ENCODE measurements at places on chromosomes 11 and 22.
A peak's percentile ranks its signal among the peaks of the same experiment; 100 is the strongest.

GRCh38 chr22:27467711-27468110 is 333.8 kb downstream of the MN1 start:
- no peak for DNase-seq

DNA sequence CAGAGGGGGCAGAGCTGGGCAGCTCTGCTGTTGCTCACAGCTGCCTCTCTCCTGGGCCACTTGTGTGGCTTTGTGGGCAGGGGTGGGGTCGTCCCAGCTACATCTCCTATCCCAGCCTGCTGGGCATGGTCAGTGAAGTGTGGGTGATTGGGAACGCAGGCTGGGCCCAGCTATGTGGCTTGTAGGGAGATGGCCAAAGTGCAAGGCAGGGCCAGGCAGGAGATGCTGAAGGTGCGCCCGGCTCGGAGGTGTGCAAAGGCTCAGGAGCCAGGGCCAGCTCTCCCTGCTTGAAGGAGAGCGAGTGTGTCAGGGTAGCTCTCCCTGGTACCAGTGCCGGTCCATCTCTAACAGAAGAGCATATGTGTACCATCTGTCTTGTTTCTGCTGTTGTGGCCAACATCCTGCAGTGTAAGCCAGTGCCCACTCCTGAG is 8.4 kb upstream of the RANBP1 start:
- no peak for DNase-seq

GRCh38 chr11:44199298-44199697 is 103.8 kb downstream of the EXT2 start:
- DNase-seq = no peak

GRCh38 chr11:92251980-92252379 is 27.4 kb downstream of the FAT3 start:
- no peak for DNase-seq

GRCh38 chr11:129434641-129435498 is 59.2 kb downstream of the BARX2 start:
- DNase-seq = no peak

DNA sequence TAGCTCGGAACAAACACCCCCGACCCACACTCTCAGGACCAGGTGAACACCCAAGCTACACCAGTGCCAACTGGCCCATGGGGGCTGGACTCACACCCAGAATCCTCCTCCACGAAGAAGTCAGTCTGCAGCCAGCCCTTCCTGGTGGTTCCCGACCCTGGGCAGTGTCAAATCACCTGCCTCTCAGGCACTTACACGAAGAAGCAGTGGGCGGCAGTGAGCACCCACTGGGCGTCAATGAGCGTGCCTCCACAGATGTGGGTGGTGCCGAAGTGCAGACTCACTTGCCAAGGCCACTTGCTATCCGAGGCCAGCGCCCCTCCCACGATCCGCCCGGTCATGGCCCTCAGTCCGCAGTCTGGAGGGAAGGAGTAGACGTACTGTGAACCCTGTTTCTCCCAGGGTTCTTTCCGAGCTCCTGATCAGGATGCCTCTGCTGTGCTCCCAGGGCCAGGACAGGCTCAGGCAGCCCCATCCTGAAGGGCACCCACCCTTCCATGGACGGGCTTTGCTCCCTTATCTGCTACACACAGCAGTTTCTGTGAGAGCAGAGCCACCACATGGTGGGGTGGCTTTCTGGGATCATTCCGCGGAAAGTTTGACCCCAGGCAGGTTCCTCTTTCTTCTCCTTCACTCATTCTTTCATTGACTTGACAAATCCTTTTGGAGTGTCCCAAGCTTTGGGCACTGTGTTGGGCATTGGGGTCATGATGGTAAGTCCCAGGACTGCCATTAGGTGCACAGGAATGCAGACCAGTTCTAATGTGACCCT is 19.4 kb downstream of the TMPRSS13 start:
- DNase-seq = no peak

DNA sequence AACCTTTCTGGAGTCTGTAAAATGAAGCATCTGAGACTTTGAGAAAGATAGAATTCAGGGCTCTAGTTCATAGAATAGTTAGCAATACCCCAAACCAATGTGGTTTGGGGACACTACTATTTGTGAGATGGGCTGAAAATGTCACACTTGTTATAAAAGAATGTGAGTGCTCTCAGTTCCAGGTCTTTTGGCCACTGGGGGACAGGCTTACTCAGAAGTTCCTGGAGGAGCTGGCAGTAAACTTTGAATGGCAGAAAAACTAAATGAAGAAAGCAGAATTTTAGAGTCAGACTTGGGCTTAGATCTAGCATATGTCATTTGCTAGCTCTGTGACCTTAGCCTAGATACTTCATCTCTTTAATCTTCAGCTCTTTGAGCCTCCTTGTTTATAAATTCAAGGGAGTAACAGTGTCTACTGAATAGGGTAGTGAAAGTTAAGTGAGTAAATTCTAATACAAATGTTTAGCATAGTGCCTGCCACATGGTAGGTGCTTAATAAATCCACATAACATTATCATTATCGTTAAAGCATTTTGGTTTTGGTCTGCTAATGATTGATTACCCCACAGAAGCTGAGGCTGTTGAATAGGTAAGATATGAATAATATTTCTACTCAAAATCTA is 3.7 kb downstream of the LYVE1 start:
- no peak for DNase-seq

DNA sequence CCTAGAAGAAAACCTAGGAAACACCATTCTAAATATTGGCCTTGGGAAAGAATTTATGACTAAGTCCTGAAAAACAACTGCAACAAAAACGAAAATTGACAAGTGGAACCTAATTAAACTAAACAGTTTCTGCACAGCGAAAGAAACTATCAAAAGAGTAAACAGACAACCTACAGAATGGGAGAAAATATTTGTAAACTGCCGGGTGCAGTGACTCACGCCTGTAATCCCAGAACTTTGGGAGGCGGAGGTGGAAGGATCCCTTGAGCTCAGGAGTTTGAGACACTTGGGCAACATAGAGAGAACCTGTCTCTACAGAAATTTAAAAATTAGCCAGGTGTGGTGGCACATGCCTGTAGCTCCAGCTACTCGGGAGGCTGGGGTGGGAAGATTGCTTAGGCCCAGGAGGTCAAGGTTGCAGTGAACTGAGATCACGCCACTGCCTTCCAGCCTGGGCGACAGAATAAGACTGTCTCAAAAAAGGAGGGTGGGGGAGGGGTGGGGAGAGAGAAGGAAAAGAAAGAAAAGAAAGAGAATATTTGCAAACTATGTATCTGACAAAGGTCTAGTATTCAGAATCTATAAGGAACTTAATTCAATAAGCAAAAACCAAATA is 14.0 kb downstream of the OR2AT4 start:
- DNase-seq = no peak

DNA sequence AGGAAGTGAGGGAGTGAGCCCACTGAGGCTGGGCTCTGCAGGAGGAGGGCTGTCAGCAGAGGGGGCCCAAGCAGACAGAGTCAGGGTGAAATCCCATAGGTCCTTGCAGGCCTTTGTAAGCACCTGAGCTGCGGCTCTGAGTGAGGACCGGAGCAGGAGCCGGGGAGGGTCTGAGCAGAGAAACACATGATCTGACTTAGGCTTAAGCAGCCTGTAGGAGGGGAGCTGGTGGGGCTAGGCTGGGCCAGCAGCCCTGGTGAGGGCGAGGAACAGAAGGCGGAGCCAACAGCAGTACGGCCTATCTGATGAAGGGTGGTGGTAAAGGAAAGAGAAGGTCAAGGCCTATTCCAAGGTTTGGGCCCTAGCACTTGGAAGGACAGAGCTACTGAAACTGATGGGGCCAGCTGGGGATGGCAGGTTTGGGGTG is 26.9 kb upstream of the CBX7 start:
- DNase-seq = no peak

GRCh38 chr22:28442264-28442710 is 237.4 kb downstream of the TTC28 start:
- peak; percentile 27 for DNase-seq

GRCh38 chr11:66878474-66878873 is 21.6 kb downstream of the LRFN4 start:
- no peak for DNase-seq

DNA sequence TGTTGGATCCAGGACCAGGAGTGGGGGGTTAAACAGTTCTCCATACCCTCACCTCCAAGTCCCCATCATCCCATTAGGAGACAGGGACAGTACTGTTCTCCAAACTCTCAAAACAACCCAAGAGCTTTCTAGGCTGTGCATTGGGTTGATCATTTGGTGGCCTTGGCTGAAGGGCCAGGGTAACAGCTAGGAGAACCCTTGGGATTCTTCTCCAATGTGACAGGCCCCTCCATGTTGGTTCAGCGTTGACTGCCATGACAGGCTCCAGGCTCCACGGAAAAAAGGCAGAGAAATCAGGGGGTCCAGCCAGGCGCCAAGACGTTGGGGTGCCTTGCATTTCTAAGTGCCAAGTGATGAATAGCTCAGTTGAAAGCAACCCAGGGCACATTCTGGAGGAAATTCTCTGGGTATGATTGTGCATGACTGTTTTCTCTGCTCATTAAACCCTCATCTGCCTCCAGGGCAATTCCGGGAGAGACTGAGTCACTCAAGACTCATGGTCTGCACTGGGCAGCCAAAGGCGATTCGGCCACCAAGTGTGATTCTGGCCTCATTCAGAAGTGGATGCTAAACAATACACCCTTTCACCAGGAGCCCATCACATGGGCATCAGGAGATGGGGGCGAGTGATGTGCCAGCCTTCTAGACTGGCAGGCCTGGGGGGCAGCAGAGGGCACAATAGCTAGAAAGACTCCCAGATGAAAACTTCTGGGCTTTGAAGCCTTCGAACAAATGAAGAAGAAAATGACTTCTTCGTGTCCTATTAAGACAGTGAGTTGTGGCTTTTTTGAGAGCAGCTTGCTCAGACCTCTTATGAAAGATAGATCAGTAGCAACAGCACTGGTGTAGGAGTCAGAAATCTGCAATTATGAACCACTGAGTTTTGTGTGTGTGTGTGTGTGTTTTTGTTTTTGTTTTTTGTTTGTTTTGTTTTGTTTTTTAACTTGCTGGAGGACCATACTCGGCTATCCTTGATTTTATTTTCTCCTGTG is 27.7 kb downstream of the CD44 start:
- no peak for DNase-seq

- no peak for DNase-seq
Observed at GRCh38 chr11:26587073-26587472, 15.0 kb upstream of the MUC15 start.

DNA sequence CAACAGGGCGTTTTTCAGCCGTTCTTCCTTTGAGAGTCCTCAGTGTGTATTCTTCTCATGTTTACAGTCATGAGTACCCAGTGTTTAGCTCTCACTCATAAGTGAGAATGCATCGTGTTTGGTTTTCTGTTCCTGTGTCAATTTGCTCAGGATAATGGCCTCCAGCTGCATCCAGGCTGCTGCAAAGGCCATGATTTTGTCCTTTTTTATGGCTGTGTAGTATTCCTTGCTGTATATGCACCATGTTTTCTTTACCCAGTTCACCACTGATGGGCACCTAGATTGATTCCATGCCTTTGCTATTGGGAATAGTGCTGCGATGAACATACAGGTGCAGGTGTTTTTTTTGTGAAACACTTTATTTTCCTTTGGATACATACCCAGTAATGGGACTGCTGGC is 23.5 kb downstream of the B3GAT1 start:
- no peak for DNase-seq

- peak; percentile 21 for DNase-seq
Observed at GRCh38 chr11:102495161-102496042, 35.1 kb downstream of the MMP7 start.

GRCh38 chr22:23226497-23226850 is 46.2 kb downstream of the BCR start:
- no peak for DNase-seq

DNA sequence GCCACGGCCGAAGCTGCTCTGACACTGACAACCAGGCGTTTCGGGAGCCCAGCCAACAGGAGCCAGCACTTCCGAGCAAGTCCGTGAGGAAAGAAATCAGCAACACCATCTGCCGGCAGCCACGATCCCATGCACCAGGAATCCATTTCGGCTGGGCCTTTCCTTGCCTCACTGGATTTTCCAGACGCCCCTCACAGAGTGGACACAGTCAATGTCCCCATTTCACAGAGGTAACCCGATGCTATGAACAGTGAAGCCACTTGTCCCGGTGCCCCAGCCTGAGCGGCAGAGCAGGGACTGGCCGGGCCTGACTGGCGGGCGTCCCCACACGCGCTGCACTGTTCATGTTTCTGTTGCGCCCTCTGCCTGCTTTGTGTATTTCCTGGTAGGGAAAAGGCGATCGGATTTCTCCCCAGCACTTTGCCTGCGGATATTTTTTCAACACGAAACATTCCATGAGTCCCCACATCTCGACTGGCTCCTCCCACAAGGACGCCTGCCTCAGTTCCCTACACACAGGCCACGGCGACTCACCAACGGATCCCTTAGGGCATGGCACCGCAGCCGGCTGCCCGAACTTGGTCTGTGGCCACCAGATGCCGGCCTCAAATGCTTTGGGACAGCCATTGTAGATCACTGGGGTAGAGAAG is 55.3 kb downstream of the TRMU start:
- DNase-seq = no peak

GRCh38 chr11:94449437-94449836 is 44.2 kb downstream of the MRE11 start:
- DNase-seq = no peak

DNA sequence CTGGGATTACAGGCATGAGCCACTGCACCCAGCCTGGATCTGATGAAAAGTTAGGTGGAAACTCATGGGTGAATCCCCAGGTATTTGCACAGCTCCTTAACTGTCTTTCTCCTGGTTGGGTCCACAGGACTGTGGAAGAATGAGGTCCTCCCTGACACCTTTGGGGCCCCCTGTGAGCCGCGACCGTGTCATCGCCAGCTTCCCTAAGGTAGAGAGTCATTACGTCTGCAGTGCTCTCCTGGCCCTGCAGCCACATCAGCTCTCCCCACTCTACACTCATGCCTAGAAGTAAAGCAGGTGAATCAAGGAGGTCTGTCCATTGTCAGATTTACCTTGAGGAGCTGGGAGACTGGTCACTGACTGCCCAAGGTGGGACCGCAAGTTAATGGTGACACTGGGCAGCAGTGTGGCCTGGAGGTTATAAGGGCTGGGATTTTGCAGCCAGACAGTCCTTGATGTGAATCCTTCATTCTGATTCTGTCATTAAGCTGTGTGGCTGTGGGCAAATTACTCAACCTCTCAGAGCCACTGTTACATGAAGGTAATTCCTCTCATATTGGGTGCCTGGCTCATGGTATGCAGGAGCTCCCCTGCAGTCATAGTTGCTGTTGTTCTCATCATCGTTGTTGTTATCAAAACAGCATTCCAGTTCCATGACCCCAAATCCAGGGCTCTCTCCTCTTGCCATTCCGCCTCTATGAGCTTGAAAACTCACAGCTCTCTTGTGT is 1.4 kb downstream of the RAB36 start:
- DNase-seq = no peak

GRCh38 chr22:35488513-35488912 is 52.1 kb upstream of the RASD2 start:
- no peak for DNase-seq

- DNase-seq = no peak
Observed at GRCh38 chr22:36425977-36426523, 38.3 kb upstream of the MYH9 start.

All from activated CD4-positive, CD25-positive, alpha-beta regulatory T cell (primary cell).